ENCODE measurements at places on chromosomes 16 and 17.
A peak's percentile ranks its signal among the peaks of the same experiment; 100 is the strongest.

DNA sequence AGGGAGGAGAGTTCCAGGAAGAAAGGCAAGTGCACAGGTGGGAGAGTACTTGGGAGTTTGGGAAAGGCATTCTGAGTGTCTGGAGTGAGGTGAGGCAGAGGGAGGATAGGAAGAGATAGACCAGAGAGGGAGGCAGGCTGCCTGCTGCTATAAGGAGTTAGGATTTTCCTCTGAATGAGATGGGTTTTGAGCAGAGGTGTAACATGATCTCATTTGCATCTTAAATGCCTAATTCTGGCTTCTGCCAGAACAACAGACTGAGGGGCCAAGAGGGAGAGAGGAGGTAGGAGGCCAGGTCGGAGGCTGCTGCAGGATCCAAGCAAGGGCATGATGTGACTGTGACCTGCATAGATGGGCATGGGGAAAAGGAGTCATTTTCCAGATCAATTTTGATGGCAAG is 31.5 kb upstream of the IRX6 start:
- no peak for ATAC-seq

DNA sequence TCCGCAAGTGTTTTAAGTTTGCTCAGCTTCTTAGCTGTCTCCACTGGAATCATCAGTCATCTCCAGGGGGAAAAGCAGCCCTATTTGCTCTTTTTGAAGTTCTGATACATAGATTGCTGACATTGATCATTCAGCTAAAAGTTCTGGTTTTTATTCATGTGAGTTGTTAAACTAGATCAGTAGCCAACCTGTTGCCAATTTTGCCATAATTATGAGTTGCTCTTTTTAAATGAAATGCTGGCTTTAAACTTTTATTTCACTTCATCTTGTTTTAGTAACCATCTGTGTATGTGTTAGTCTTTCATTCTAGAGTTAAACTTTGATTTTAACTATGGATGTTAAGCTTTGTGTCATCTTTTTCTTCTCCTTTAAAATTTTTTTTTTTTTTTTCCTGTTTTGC is 12.5 kb downstream of the UTP18 start:
- no peak for ATAC-seq

- no peak for ATAC-seq
Observed at GRCh38 chr17:74525781-74526288, 5.4 kb downstream of the CD300LB start.

- no peak for ATAC-seq
Observed at GRCh38 chr16:3587547-3588110, 10.4 kb upstream of the NLRC3 start.

DNA sequence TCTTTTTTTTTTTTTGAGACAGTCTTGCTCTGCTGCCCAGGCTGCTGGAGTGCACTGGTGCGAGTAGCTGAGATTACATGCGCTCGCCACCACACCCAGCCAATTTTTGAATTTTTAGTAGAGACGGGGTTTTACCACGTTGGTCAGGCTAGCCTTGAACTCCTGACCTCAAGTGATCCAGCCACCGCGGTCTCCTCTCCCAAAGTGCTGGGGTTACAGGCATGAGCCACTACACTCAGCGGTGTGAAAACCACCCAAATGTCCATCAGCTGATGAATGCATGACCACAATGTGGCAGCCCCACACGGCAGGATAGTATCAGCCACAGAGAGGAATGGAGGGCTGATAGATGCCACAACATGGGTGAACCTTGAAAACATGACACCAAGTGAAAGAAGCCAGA is 2.1 kb downstream of the P2RX5 start:
- ATAC-seq: peak; percentile 72

DNA sequence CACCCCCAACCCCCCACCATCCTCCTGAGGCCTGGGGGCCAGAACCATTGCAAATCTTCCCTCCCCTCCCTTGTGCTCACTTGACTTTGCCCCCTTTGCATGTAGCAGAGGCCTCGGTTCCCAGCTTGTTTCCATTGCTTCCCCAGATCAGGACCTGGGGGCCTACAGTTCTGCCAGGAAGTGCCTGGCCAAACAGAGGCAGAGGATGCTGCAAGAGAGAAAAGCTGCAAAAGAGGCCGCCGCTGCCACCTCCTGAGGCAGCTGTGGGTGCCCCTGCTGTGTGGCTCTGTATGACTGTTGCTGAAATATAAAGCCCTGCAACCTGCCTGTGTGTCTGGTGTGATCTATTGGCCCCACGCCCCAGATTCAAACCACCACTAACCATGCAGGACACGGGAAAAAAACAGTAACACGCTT is 2.3 kb downstream of the NDUFB10 start:
- ATAC-seq: no peak

- peak; percentile 91 for ATAC-seq
Observed at GRCh38 chr17:64628641-64629040, 33.5 kb downstream of the SMURF2 start.

DNA sequence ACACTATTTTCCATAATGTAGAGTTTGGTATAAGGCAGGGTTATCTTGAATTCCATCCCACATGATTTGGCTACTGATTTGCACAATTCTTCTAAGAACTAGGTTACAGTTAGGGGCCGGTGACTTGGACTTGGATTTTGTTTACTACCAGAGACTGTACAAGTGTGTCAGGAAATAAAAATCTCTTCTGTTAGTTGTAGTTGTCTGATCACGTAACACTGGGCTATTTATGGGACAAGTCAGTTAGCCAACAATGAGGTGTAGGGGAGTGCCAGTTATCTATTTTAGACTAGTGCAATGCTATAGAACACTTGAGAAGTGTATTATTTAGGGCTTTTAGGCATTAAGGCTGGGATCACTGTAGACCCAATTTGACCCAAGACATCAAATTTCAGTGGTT is 39.7 kb upstream of the GHDC start:
- ATAC-seq: no peak

Data from activated CD4-positive, CD25-positive, alpha-beta regulatory T cell treated with anti-CD3 and anti-CD28 coated beads, Interleukin-2, amount 50 U/mL, for 24 hours (primary cell).